Stimulated activated CD4-positive, alpha-beta T cell treated with anti-CD3 and anti-CD28 coated beads, Interleukin-1b, Interleukin-23, amount 100 ng/mL, for 24 hours (primary cell): ENCODE measurements at places on chromosomes 1 and 21.

DNA sequence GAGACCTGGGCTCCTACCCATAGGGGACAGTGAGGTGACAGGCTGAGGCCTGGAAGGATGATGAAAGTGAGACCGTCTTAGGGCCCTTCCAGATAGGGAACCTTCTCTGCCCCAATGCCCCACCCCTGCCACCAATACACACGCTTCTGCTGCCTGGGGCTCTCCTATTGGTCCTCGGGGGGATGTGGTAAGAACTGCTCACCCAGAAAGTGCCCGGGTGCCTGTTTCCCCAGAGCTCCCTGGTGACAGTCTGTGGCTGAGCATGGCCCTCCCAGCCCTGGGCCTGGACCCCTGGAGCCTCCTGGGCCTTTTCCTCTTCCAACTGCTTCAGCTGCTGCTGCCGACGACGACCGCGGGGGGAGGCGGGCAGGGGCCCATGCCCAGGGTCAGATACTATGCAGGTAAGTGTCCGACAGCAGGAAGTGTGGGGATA, 948 bp downstream of the SEMA4A start:
- DNase-seq: peak; percentile 56

GRCh38 chr1:199204231-199204630, 565.4 kb downstream of the PTPRC start:
- DNase-seq: no peak

GRCh38 chr1:51518586-51519047, 449 bp downstream of the EPS15 start:
- DNase-seq: peak; percentile 27

DNA sequence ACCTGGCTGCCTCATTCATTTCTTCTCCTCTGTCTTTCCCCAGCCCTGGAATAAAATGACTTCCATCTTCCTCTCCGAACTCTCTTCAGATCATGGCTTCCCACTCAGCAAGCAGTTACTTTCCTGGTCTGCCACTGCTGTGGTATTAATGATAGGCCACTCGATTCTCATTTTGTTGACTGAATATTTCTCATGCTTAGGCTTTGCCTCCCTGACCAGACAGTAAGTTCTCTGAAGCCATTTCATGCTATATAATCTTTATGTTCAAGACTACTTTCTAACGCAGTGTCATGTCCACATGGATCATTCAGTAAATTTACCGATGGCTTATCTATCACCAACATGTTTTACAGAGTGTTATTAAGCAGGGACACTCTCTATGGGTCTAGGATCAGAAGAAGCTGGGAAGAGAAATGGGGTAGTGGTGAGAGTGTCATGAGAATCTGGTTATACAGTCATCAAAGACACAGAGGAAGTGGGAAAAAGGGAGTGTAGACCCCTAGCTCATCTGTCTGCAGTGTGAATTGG, 20.6 kb downstream of the RUNX1 start:
- no peak for DNase-seq

- DNase-seq: no peak
Measured at GRCh38 chr1:204464187-204464631, 30.4 kb downstream of the PIK3C2B start.

- no peak for DNase-seq
Measured at GRCh38 chr1:119673171-119673940, 25.3 kb upstream of the ZNF697 start.

GRCh38 chr1:78045563-78045925, 222 bp upstream of the GIPC2 start:
- DNase-seq: no peak

- no peak for DNase-seq
Measured at GRCh38 chr1:162279136-162279498, 97.5 kb downstream of the SPATA46 start.

DNA sequence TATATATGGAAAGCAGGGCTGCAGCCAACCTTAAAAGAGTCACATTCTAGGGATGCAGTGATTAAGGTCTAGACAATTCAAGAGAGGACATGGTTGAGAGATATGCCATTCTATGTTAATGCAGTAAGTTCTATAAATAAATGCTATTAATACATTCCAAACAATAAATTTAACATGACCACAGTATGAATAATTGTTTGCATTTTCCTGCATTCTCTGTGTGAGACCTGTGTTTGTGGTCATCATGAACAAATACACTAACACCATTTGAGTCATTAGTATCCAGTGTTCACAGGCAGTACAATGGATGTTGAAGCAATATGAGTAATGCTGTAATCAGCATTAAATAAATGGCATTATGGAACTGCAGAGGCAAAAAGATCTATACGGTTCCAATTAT, 5.5 kb upstream of the ZRANB2 start:
- no peak for DNase-seq

DNA sequence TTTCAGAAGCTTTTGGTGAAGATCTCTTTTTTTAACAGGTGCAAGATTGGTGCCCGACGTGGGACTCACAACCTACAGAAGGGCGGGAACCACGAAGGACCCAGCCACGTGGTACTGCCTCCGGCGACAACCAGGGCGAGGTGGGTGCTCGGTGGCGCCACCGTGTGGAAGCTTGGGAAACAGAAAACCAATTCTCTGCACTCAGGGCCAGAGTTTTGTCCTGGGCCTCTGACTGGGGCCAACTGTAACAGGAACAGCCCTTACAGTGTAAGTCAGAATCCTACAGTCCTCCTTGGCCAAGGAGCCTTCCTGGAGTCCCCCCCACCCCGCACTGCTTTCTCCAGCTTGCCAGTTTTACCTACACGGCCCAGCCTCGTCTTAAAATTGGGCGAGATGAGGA, 11.6 kb upstream of the S100A7A start:
- peak; percentile 46 for DNase-seq

DNA sequence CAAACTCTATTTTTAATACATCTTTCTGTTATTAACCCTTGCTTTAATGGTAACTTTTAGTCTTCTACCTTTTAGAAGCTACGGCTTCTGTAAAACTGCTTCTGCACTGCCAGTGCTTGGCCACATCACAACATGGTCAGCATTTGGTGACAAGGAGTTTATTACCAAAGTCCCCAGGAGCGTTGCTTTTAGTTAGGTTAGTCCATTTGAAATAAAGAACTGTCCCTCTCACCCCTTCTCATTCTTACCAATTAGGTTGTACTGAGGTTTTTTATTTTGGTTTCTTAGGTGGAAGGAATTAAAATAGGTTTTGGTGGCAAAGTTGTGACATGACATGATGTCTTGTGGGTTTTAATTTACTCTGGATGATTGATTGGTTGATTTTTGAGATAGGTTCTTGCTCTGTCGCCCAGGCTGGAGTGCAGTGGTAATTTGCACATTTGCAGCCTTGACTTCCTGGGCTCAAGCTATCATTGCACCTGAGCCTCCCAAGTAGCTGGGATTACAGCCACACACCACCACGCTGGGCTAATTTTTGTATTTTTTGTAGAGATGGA, 39.2 kb downstream of the SPEN start:
- DNase-seq: no peak
